ENCODE measurements at places on chromosomes 5 and 9.
A peak's percentile ranks its signal among the peaks of the same experiment; 100 is the strongest.

- peak; percentile 54 for DNase-seq
Measured at GRCh38 chr5:111584651-111585050, 72.3 kb upstream of the STARD4 start.

DNA sequence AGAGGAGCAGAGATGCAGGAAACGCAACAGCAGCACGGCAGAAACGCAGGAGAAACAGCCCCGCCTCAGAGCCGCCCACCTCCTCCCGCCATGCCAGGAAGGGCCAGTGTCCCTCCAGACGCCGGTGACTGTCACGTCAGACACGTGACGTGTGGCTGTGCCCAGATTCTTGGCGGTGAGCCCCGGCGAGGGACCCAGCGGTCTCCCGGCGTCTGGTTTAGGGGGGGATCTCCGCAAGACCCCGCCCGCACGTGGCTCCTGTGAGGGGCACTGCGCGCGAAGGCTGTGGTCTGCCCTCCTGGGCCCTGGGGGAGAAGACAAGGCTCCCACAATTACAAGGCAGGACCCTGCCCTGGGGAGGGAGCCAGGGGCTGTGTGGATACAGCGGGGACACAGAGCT lies 2.4 kb upstream of the LCN8 start:
- DNase-seq, result no peak

- DNase-seq, result no peak
Measured at GRCh38 chr9:109584205-109584604, 86.1 kb upstream of the PTPN3 start.

- no peak for DNase-seq
Measured at GRCh38 chr9:126430124-126430523, 103.5 kb downstream of the MVB12B start.

DNA sequence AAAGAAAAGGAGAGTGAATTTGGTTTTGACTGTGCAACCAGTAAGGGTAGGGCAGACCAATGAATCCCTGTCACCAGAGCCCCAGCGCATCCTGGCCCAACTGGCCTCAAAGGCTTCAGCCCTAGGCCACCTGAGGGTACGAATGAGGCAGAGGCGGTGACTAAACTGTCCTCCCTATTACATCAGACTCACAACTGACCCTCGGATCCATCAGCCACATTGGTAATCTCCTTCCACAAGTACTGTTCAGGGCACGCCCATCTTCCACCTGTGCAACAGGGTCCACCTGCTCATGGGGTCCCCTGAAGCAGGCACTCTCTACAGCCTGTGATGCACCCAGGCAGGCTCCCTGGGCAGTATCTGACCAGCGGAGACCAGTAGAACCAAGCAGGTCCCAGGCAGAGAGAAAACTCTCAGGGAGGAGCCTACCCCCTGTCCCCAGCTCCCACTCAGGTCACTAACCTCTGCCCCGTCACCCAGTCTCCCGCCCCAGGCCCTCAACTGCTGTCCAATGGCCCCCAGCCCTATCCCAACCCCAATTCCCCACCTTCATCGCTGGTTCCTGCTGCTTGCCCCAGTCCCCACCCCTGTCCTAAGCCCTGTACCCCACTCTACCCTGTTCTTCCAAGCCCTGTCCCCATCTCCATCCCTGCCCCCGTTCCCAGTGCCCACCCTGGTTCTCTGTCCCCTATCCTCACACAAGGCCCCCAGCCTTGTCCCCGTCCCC lies 904 bp downstream of the EDF1 start:
- DNase-seq, result no peak

- DNase-seq, result no peak
Measured at GRCh38 chr5:14465116-14465515, 116.5 kb upstream of the OTULINL start.

DNA sequence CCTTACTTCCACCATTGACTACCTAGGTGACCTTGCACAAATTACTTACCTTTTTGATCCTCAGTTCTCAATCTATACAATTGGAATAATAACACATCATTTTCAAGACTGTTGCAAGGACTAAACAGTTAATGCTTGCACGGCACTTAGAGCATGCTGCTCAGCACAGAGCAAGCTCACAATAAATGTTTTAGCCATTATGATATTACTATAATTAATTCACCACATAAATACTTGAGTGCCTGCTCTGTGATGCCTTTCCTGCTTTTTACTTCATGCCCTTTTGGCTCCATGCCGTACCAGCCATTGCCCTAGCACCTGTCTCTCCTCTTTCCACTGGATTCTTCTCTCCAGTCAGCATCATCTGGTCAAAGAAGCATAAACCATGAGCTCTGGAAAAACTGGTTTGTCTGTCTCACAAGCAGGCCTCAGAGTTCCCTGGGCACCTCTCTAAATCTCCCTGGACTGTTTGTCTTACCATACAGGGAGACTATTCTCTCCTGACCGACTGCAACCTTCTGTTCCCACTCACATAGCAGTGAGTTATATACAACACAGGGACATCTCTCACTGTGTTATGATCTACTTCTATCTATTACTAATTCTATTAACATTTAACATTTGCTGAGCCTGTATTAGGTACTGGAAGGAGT lies 260.4 kb upstream of the ADRA1B start:
- DNase-seq, result no peak

DNA sequence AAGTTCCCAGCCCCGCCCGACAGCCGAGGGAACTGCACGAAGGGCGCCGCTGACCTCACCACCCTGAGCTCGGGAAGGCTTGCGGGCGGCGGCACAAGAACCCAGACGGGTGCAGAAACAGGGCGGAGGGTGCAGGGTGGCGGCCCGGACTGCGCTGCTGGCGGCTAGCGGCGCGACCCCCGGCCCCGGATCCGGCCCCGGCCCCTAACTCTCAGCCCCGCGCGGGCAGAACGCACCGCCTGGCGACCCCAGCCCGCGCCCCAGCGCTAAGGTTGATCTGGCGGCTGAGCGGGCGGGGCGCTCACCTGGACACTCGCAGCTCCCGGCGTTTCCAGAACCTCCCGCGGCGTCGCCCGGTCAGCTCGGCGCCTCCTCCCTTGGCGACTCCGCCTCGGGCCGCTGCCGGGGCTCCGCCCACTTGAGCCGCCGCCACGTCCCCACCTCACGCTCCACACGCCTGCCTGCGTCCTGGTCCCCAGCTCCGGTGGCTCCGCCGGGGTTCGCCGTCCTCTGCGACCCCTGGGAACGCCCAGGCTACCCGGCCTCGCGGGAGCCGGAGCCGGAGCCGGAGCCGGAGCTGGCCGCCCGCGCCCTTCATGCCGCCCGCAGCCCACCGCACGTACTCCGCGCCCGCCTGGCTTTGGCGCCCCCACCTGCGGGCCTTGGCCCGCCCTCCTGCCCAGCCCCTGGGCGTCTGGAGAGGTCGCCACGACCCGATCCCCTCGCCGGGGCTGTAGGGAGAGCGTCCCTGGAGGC lies at the start of gene P4HA2:
Gene P4HA2 (minus strand): TSS at position 369 of the 756 bp plus-strand sequence. CDS start 9,227 bp downstream, outside the sequence.
- no peak for DNase-seq

GRCh38 chr5:42514754-42515153 lies 91.5 kb downstream of the GHR start:
- no peak for DNase-seq

- no peak for DNase-seq
Measured at GRCh38 chr5:51657340-51658240, 274.3 kb downstream of the ISL1 start.

- no peak for DNase-seq
Measured at GRCh38 chr5:114912189-114912920, 257.4 kb downstream of the TRIM36 start.

DNA sequence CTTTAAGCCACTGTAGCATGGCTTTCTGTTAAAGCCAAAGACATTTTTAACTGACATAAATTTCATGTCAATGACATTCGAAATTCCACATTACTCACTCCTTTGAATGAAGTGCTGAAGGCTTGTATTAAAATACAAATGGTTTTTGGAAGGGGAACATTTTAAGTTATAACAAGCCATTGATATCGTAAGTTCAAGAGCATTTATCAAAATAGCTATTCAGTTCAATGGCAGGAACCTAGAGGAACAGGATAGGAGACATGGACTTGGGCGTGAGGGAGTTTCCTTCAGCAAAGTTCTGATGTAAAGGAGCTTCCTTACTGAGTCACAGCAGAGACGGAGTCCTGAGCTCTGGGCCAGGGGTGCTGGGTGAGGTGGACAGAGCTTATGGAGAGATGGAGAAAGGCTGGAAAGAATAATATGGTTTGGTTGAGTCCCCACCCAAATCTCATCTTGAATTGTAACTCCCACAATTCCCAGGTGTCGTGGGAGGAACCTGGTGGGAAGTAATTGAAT lies 631.8 kb downstream of the BNC2 start:
- no peak for DNase-seq
